ENCODE measurements at places on chromosomes 6 and 20.

DNA sequence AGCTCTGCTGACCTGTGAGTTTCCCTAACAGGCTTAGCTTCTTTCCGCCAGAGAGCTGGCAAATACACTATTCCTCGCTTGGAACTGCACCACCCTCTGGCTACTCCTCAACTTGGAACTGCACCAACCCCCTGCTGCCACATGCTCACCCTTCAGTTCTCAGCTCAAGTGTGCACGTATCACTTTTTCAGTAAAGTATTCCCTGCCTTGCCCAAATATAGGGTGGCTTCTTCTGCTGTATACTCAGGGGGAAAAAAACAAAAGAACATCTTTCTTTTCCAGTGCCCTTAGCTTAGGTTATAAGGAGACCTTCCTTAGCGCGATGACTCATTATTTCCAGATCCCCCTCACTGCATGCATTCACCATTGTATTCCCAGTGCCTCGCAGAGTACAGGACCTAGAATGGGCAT is 21.2 kb downstream of the GNAS-AS1 start:
- no peaks in the 10 kb centered on the region for H3K27me3 ChIP-seq
- H3K4me3 ChIP-seq, result no peak overlapping the region
- no peak for DNase-seq
- no peaks in the 10 kb centered on the region for H3K4me1 ChIP-seq
- no peaks in the 10 kb centered on the region for H3K36me3 ChIP-seq

GRCh38 chr6:166262743-166263515 is 45.3 kb downstream of the PRR18 start:
- H3K27me3 ChIP-seq, result no peaks in the 10 kb centered on the region
- H3K27ac ChIP-seq, result no peak overlapping the region
- peaks cover 3% of the 10 kb centered on the region for H3K4me1 ChIP-seq
- DNase-seq, result no peak

DNA sequence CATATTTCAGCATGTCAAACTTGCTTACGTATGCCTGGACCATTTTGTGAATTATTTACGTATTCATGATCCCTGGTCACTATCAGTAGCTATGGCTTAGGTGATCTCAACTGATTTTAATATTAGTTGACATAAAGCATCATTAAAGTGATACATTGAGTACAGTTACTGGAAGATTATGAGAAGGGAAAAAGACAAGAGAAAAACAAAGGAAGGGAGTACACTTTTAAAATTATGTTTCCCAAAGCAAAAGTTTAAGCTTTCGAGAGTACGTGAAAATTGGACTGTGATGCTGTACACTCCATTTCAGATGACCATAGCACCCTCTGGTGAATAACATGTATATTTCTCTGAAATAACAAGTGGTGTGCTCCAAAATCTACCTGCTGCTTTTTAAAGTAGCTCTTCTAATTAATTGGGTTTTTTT is 215.0 kb upstream of the HSF2 start:
- H3K36me3 ChIP-seq, result no peaks in the 10 kb centered on the region
- H3K4me3 ChIP-seq, result no peak overlapping the region
- H3K4me1 ChIP-seq, result no peaks in the 10 kb centered on the region

DNA sequence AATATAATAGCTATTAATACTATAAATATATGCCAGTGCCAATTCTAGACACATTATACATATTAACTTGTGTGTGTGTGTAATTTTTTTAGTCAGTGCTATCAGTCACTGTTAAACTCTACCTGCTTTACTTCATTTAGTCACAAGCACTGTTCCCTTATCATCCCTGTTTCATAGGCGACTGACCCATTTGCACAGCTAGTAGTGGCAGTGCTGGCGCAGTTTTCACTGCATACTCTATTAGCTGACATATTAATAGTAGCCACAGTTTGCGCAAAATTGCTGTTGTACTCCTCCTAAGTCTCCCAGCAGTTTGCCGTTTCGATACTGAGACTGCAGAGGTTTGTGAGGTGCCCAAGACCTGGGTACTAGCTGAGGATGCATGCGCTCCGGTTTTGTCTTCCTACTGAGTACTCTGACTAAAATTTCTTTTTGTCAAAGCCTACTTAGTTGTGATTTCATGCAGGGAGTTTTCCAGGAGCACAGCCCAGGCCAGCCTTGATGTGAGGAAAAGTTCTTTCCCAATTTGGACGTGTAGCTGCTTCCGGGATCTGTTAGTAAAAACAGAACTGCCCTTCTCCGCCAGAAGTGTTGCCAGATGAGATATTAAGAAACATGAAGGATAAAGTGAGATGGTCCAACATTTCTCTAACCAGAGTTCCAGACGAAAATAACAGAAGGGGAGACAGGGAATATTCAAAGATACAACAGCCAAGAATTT is 5.6 kb downstream of the BAG2 start:
- H3K36me3 ChIP-seq, result peaks cover 4% of the 10 kb centered on the region
- no peak overlapping the region for H3K27ac ChIP-seq
- no peak overlapping the region for H3K4me3 ChIP-seq
- DNase-seq, result no peak
- peaks cover 5% of the 10 kb centered on the region for H3K4me1 ChIP-seq

DNA sequence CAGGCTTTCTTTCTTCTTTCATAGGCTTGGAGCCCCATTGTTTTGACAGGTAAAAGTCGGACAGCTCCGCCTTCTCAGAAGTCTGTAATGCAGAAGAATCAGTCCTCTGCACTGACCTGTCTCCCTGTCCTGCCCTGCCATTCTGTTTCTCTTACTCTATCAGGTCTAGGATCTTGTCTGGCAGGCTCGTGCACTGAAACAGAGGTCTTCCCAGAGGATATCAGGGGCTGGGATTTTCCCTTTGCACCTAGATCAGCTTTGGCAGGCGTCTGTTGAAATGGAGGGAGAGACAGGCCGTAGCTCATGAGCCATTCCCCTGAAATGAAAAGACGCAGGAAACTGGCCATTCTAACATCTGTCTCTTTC is 25.0 kb downstream of the KIF3B start:
- no peaks in the 10 kb centered on the region for H3K36me3 ChIP-seq
- no peak overlapping the region for H3K4me3 ChIP-seq

GRCh38 chr6:107827541-107827940 is 3.4 kb upstream of the SCML4 start:
- no peaks in the 10 kb centered on the region for H3K27me3 ChIP-seq
- no peaks in the 10 kb centered on the region for H3K36me3 ChIP-seq

DNA sequence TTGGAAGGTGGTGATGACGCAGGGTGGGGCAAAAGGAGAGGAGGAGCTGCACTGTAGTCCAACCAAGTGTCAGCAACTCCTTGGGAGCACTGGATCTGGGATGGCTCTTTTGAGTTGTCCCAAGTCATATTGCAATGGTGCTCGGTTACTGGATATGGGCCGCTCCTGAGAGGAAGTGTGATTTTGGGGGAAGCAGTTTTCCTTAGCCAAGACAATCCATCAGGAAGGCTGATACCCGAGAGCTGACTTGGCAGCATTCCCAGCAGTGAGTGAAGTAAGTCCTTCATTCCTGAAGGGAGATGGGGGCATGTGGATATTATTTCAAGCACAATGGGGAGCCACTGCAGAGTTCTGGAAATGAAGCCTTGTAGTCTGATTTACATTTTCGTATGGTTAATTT is 354.1 kb downstream of the RFPL4B start:
- no peak for DNase-seq
- no peaks in the 10 kb centered on the region for H3K36me3 ChIP-seq
- H3K27ac ChIP-seq, result no peak overlapping the region
- H3K4me1 ChIP-seq, result no peaks in the 10 kb centered on the region
- no peaks in the 10 kb centered on the region for H3K27me3 ChIP-seq
- H3K4me3 ChIP-seq, result no peak overlapping the region

- H3K4me1 ChIP-seq, result no peaks in the 10 kb centered on the region
- no peak for DNase-seq
- H3K36me3 ChIP-seq, result no peaks in the 10 kb centered on the region
- H3K27ac ChIP-seq, result no peak overlapping the region
- no peaks in the 10 kb centered on the region for H3K27me3 ChIP-seq
Observed at GRCh38 chr6:106782536-106783285, 153.3 kb downstream of the QRSL1 start.

DNA sequence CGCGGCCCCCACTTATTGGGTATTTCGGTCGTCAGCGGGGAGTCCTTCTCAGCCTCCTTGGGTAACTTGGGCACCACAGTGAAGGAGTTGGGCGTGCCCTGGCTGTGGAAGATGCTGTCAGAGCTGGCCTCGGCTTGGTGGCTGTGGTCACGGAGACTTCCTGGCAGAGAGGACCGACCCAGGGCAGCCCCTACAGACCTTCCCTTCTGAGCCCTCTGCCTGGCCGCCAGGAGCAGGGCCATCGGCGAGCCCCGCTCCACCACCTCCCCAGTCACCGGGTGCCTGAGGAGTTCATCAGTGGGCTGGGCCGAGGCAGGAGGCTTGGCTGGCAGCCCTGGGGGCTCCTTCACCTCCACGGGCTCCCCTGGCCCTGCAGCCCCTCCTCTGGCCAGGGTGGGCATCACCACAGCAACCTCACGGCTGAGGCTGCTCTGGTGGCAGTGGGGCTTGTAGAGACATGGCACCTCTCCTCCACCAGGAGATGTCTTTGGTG is 37.2 kb downstream of the C6orf132 start:
- no peak for DNase-seq
- H3K27me3 ChIP-seq, result no peaks in the 10 kb centered on the region
- no peak overlapping the region for H3K4me3 ChIP-seq
- peaks cover 6% of the 10 kb centered on the region for H3K4me1 ChIP-seq
- H3K36me3 ChIP-seq, result no peaks in the 10 kb centered on the region

DNA sequence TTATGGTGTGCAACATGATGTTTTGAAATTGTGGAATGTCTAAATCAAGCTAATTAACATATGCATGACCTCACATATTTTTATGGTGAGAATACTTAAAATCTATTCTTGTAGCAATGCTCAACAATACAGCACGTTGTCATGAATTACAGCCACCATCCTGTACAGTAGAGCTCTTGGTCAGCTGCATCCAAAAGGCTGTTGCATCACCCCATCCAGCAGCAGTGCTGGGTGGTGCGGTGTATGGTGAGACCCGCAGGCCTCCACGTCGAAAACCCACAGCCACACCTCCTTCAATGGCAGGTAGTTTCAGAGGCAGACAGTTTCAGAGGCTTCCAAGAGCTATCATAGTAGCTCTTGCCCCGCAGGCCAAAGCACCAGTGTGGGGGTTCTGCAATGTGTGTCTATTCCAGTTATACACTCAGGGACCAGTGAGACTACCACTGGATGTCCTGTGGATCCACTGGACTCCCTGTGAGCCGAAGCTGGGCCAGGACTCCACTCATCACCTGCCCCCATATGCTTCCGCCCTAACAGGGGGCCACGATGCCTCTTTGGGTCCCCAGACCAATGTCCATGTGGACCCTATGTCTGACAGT is 23.4 kb downstream of the PACSIN1 start:
- no peak for DNase-seq
- H3K4me1 ChIP-seq, result peaks cover 14% of the 10 kb centered on the region
- no peak overlapping the region for H3K4me3 ChIP-seq

DNA sequence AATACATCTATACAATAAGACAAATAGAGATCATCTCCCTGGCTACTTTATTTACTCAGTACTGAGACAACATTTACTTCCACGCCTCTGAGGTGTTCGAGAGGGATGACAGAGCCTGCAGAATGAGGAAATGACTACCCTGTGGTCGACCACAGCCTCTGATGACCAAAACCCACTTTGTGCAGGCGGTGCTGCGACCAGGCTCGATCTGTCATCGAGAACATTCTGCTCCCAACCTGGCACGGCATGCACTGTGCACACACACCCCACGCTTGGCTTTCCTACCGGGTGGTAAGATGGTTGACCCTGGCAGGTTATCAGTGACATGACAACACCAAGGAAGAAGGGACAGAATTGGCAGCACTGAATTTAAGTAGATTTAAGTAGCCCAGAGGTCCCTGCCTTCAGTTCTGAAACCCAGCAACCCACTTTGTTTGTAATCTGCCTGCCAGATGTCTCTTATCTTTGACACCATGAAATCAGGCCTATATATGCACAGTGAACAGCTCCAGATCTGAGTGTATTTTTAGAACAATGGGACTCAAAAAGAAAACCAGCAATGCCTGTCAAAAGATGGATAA is 42.6 kb downstream of the TTI1 start:
- H3K4me3 ChIP-seq, result no peak overlapping the region
- peak; percentile 17 for DNase-seq
- H3K27me3 ChIP-seq, result no peaks in the 10 kb centered on the region
- peaks cover 34% of the 10 kb centered on the region for H3K36me3 ChIP-seq
- no peaks in the 10 kb centered on the region for H3K4me1 ChIP-seq

DNA sequence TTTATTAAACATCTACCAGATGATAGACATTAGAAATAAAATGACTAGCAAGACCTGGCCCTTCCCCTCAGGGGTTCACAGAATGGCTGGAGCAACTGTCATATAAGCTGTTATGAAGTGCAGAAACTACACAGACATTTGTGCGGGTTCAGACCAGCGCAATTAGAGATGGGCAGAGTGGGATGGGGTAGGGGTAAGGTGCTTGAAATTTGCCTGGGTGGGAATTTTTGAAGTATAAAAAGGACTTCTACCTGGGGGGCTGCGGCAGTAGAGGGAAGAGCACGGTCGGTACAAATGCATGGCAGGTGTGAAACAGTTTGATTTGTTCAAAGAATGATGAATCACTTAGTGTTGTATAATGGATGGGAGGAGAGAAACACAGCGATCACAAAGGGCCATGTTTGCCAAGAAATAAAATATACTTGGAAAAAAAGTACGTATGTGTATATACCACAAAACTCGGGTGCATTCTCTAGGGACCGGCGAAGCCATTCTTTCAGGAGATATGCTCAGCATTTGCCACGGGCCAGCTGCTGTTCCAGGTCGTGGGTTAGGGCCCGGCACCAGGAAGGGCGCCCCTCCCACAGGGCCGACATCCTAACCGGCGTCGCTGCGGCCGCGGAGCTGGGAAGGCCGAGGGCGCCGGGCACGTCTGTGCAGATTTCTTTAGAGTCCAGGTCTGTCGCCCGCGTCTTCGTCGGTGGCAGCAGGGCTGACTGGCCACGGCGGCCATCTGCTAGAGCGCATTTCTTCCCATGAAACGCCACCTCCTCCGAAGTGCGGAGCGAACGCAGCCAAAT is 809 bp upstream of the NOL7 start:
- peaks cover 12% of the 10 kb centered on the region for H3K4me1 ChIP-seq
- H3K4me3 ChIP-seq, result peak overlapping the region; percentile 86
- peak overlapping the region; percentile 81 for H3K27ac ChIP-seq
- no peaks in the 10 kb centered on the region for H3K27me3 ChIP-seq
- DNase-seq, result no peak

DNA sequence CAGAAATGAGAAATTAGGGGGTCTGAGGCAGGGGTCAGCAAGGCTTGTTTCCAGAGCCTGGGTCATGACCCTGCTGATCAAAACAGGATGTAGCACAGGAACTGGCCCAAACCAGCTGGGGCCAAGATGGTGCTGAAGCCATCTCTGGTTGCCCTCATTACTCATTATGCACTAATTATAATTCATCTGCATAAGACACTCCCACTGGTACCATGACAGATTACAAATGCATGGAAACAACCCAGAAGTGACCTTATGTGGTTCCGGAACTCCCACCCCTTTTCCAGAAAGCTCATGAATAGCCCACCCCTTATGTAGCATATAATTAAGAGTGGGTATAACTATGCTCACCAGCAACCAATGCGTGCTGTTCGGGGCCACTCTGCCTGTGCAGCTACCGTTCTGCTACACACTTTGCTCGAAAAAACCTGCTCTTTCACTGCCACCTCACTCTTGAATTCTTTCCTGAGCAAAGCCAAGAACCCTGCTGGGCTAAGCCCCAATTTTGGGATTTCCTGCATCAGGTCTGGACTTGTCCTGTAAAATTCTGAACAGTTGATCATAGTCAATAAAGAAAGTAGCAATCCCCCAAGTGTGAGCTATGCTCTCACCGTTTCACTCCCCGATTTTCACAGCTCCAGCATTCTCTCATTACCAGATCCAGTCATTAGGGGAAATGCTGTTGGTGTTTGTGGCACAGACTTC is 122.3 kb downstream of the WDR27 start:
- no peak overlapping the region for H3K27ac ChIP-seq
- H3K4me3 ChIP-seq, result no peak overlapping the region

All from effector memory CD4-positive, alpha-beta T cell (primary cell).